ENCODE measurements at places on chromosomes 2 and 18.

GRCh38 chr2:160076241-160076640 is 13.8 kb upstream of the PLA2R1 start:
- DNase-seq: no peak

- no peak for DNase-seq
These were observed 36.7 kb downstream of the HDAC4 start for GRCh38 chr2:239363946-239364637.

GRCh38 chr18:65749841-65750240 is 971 bp upstream of the CDH7 start:
- DNase-seq: no peak

DNA sequence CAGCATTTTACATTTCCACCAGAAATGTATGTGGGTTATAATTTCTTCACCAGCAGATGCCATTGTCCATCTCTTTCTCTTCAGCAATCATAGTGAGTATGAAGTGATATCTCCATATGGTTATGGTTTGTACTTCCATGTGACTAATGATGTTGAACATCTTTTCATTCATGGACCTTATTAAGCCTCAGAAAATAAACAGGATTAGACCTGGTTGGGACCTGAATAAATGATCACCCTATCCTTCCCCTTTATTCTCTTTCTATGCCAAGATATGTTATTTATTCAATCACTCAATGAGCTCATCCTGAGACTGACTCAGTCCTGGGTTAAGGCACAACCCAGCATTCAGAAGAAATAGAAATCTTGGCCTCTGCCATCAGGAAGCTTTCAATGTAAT is 86.6 kb downstream of the ANTXR1 start:
- no peak for DNase-seq

GRCh38 chr18:31143025-31143424 is 19.6 kb downstream of the DSC1 start:
- DNase-seq: no peak

DNA sequence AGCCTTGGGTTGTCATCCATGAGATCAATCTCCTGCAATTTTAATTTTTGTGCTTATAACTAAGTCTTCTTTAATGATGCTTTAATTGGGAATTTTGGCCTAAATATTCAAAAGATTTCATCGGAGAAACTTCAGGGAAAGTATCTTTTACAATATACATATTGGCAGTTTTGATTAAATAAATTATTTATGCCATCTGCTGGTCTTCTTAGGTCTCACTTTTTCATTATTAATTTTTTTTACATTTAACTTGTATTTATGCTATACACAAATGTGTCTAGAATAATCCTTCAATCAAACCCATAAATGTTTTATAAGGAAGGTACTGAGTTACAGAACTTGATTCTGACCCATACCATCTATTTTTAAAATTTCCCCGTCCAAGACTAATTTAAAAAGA is 95.1 kb upstream of the XPO1 start:
- no peak for DNase-seq

GRCh38 chr2:113179446-113180045 is 5.8 kb downstream of the PSD4 start:
- DNase-seq: no peak

- no peak for DNase-seq
These were observed 12.8 kb upstream of the MAP3K20 start for GRCh38 chr2:173062801-173063200.

DNA sequence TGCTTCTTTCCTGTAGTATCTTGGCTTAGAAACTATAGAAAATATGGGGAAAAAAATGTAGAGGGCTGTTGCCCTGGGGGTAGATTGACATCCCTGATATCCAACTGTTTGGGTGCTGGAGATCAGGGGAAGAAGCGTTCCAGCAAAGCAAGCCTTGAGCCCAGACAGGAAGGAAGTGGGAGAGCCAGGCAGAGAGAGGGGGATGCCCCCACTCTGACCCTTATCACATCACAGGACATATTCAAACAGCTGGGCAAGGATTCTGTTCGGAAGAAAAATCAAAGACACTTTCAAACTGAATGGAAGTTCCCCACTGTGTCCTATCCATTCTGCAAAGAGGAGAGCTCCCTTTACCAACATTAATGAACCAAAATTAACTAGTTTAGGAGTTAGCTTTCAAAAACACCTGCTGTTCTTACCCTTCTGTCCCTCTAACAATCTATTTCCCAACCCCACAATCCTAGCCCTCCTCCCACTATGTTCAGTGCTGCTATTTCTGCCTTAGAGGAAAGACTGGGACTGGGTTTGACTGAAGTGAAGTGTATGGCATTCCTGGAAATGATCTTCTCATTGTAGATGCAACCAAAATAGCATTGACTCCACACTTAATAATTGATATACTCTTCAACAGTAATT is 16.9 kb upstream of the KCNG3 start:
- no peak for DNase-seq

GRCh38 chr2:1147873-1148612 is 197.4 kb downstream of the SNTG2 start:
- no peak for DNase-seq

DNA sequence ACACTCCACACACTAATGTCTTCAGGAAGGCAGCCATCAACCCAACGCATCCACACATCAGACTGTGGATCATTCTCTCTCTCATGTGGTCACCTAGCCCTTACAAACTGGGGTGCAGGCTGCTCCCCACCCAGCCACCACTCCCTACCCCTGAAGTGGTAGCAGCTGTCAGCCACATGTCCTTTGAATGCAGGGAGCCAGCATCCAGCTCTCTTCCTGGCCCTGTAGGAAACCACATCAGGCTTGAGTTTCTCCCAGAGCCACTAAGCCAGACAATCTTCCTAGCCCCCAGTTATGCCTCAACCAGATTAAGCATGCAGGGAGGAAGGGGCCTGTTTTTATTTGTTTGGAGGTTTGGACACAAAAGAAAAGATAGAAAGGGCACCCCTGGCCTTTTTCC is 52.8 kb upstream of the SPP2 start:
- DNase-seq: no peak

GRCh38 chr2:229598227-229598626 is 116.1 kb downstream of the DNER start:
- no peak for DNase-seq

- DNase-seq: no peak
These were observed 134.9 kb downstream of the LRRTM4 start for GRCh38 chr2:77387324-77387723.

DNA sequence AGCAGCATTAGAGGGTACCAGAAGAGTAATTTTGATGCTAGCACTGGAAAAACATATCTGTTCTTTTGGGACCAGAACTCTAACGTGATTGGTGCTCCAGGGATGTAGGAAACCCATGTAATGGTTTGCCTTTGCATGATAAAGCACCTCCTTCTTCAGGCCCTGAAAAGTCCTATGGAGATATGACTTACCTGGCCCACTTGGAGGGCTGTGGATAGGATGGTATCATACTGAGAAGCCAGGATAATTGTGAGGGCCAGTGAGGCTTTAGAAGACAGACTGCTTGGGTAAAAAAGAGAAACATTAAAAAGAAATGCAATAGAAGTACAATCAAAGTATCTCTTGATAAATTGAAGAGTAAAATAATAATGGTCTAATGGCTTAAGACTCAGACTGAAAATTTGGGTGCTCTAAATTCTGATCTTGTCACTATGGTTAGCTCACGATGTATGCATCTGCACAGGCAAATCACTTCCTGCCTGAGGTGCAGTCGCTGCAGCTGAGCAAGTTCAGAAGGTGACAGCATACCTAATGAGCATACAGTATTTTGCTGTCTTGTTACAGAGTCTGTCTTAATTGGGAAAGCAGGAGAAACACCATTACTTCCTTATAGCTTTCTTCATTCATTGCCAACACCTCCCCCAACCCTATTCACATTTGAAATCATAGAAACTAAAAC is 371.5 kb downstream of the NUP35 start:
- no peak for DNase-seq

GRCh38 chr2:220931491-220931890 is 640.6 kb downstream of the EPHA4 start:
- no peak for DNase-seq

- DNase-seq: no peak
These were observed 441.6 kb upstream of the PIK3C3 start for GRCh38 chr18:41513438-41513837.

DNA sequence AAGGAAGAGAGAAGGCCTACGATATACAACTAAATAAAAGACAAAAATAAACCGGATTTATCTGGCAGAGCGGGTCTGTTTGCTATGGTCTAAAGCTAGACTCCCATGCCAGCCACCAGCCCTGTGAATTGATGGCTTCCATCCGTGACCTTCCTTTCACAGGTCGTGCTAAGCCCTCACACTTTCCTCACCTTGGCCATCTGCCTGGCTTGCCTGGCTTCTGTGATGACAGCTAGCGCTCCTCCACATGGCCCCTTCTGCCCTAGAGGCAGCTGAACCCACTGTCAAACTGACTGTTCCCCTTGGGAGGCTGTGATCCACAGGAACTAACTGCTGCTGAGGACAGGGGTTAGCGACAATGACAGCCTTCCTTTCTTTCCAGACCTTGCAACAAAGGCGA is 32.5 kb downstream of the GAREM1 start:
- no peak for DNase-seq

All from NCI-H1417 treated with DMSO at 0.1 percent for 48 hours (cell line).